ENCODE measurements at places on chromosomes 5 and 9.

DNA sequence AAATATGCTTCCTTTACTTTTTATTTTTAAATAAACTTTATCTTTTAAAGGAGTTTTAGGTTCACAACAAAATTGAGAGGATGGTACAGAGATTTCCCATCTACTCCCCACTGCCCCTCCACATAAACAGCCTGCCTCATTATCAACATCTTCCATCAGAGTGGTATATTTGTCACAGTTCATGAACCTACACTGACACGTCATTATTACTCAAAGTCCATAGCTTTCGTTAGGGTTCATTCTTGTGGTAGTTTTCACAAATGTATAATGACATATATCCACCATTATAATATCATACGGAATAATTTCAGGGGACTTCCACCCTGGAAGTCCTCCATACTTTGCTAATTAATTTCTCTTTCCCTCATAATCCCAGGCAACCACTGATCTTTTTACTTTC is 204.9 kb downstream of the SMARCA2 start:
- no peak for DNase-seq

- no peak for DNase-seq
These were observed 277.5 kb downstream of the DENND1A start for GRCh38 chr9:123652416-123652815.

DNA sequence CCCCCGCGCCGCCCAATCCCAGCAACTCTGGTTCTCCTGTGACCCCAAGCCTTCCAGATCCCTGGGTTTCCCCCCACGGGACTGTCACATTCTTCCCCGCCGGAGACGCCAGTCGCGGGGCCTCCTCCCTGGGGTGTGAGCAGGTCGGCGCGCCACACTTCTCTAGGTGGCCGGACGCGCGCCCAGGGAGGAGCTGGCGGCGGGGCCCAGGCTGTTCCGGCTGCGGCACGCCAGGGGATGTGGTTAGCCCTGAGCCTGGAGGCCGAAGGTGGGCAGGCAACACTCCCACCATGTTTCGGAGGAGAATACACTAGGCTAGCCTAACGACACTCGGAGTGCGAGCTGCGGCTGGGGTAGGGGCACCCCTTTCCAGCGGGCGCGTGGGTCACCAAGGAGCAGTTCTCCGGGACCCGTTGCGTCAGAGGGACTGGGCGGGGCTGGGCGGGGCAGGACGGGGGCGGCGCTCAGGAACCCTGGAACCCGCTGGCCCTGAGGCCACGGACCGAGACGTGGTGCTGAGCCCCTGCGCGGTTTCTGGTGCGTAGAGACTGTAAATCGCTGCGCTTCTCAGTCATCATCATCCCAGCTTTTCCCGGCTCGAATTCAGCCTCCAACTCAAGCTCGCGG is at the start of gene SLC27A6:
TSS of gene SLC27A6 (plus strand) at position 478 of the 627 bp plus-strand sequence. CDS start 650 bp downstream, outside the sequence.
- no peak for DNase-seq

DNA sequence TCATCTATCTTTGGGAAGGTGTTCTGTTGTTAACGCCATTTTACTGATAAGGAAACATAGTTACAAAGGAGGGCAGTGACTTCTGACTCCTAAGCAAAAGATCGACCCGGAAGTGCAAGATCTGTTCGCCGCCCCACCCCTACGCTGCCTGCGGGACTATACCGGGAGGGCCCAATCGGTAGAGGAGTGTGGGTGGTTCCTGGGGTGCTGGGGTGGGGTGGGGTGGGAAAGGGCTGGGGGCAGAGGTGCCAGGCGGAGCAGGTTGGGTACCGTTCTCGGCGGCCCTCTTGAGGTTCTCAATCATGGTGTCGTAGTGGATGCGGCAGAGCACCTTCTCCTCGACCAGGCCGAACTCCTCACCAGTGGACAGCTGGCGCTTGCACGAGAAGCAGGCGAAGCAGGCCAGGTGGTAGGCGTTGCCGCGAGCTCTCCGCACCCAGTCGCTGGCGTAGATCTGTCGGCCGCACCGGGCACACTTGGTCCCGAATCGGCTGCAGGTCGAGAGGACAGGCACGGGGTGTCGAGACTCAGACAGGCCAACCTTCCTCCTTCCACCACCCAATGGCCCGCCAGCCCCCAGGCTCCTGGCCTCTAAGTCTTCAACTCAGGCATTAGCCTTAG is 11.8 kb downstream of the LHX6 start:
- DNase-seq: no peak

DNA sequence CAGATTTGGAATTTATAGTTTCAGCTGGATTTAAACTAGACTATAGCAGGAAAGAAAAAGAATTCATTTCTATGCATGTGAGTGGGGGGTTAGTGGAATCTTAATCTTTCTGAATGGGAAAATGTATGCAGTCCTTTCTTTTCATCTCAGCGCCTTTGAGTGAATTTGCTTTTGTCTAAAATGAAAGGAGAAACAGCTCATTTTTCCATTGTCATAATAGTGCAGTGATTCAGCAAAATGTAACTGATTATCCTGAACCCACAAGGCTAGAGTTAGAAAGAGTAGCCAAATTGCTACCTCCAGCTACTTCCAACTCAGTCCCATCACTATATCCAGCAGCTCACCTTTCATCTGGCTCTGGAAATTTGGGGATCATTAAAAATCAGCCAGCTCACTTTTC is 134.4 kb downstream of the ADAMTSL1 start:
- DNase-seq: no peak

- DNase-seq: no peak
These were observed 10.0 kb upstream of the HDHD3 start for GRCh38 chr9:113386571-113387393.

- no peak for DNase-seq
These were observed 51.9 kb downstream of the KLF4 start for GRCh38 chr9:107437716-107438115.

DNA sequence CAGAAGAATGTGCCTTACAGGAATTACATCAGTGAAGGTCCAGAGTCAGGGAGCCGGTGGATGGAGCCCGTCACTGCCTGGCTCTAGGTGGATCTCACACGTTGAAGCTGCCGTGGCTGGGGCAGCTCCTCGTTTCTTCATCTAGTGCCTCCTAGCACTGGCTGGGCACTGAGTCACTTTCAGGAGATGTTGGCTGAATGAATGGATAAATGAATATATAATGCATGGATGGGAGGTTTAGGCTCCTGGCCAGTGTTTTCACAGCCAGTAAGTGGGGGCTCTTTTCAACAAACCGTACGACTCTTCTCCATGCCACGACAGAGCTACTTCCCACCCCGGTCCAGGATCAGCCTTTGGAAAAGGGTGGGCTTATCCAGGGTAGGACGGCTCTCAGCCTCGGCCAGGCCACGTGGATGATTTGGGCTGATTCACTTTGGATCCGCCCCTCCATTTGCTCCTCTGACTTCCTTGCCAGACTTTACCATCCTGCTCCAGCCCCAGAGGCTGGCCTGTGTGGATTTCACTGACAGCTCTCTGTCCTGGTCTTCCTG is 1.3 kb upstream of the SH3PXD2B start:
- DNase-seq: no peak

DNA sequence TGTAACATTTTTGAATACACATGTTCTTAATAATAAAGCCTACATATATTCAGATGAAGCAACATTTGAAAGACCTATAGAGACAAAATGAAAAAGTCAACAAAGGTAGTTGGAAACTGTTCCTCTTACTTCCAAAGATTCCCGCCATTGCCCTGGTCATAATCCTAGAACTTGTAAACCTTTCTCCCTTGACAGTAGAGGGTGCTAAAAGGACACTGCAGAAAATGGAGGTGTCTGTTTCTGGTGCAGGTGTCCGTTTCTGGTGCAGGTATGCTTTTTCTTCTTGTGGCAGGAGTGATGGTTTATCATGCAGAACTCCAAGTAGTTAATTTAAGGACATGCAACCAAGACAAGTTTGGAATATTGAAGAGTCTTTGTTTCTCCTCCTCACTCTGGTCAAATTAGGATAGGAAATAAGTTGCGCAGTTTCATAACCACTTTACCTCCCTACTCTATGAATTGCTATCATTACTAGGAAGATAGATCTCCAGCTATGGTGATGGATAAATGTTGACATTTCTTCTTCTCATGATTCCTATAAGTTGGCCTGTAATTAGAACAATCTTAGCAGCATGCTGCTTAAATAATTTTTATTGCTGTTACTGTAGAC is 56.0 kb upstream of the FAM174A start:
- DNase-seq: no peak

GRCh38 chr5:43335681-43336080 is 22.5 kb upstream of the HMGCS1 start:
- DNase-seq: no peak

- DNase-seq: no peak
These were observed 116.5 kb downstream of the PSD2 start for GRCh38 chr5:139912158-139912557.

GRCh38 chr9:77016121-77016525 is 3.3 kb upstream of the FOXB2 start:
- DNase-seq: no peak

- peak; percentile 66 for DNase-seq
These were observed 97.5 kb downstream of the COL5A1 start for GRCh38 chr9:134738869-134739659.

DNA sequence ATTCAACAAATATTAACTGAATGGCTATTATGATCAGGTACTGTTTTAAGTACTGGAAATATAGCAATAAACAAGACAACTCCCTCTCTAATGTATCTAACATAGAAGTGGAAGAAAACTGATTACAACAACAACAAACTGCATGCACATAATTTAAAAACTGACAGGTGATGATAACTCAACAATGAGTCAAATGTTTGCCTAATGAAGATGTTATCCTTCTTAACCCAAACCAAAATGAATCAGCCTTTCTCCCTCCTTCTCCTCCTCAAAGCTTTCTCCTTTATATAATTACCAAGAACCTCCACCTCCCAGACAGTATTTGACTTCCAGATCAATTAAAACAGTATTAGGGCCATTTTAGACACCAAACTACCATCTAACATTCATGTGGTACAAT is 49.3 kb downstream of the RICTOR start:
- no peak for DNase-seq

- DNase-seq: no peak
These were observed 2.7 kb upstream of the PDGFRB start for GRCh38 chr5:150158170-150158949.

GRCh38 chr9:92504881-92505280 is 22.6 kb upstream of the ASPN start:
- no peak for DNase-seq

DNA sequence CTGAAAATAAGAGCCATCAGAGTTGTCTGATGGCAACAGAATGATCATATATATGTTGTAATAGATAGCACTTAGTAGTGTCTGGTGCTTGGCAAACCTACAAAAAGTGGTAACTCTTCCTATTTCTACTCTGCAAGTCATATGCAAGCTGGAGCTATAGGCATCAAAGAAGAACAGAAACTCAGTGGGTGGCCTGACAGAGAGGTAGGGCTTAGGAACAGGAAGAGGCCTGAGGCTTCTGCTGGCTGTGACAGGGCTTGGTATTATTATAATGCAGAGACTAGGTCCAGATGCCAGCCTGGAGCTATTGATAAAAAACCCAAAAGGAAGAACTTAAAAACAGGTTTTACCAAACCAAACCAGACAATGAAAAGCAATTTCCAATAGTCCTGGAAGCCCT is 4.4 kb upstream of the DIAPH1 start:
- peak; percentile 32 for DNase-seq

DNA sequence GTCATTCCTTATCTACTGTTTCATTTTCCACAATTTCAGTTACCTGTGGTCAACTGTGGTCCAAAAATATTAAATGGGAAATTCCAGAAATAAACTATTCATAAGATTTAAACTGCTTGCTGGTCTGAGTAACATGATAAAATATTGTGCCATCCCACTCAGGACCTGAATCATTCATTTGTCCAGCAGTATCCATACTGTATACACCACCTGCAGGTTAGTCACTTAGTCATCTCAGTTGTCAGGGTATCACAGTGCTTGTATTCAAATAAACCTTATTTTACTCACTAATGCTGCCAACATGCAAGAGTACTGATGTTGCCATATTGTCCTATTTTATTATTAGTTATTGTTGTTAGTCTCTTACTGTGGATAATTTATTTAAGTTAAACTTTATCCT is 139.7 kb downstream of the FBXO4 start:
- DNase-seq: no peak

DNA sequence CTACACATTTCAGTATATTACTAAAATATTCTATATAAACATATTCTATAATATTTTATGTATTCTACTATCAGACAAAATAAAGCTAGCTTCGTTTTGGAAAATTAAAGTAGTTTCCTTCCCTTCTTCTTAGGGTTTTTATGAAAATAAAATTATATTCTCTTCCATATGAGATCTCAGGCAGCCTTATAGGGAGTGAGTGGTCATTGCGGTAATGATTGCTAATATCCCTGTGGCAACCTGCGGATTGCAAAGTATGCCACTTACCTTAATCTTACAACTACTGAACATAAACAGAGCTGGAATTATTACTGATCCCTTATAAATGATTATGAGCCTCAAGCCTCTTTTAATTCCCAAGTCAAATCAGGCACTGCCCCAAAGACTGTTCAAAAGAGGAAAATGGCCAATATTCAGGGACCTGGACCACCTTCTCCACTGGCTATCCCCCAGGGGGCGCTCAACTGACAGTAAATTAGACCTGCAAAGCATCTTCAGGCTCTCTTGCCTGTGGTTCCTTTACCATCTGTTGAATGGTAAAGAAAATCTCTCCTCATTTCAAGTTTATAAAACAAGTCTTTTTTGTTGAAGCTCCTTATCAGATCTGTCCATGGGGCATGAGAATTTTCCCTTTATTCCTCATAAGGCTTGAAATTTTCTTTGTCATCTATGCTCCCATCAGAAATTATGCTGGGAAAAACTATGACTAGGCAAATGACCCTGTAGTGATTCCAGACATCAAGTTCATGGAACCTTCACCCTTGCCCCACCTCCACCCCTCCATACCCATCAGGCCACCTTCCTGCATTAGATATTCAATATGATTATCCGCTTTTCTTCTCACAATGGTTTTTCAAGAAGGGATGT is 163.9 kb downstream of the CEMIP2 start:
- DNase-seq: peak; percentile 46

Measured in midbrain (tissue), 1 donor.